ENCODE measurements at places on chromosomes 5 and 9.

GRCh38 chr5:59042201-59043055, 459.6 kb downstream of the RAB3C start:
- DNase-seq: no peak

DNA sequence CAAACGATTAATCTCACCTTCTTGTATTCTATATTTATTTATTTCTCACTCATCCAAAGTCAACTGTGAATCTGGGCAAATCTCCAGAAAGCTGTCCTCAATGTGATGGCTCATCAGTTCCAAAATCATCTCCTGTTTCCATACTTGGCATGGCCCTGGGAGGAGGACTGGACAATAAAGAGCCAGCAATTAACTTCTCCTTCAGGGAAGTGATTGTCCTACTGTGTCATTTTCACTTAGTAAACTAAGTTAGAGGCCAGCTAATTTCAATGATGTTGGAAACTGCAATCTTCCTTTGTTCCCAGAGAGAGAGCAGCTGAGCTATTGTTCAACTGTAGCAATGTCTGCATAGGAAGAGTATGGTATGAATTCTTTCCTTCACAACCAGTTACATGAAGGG, 17.5 kb downstream of the CDH12 start:
- DNase-seq: no peak

DNA sequence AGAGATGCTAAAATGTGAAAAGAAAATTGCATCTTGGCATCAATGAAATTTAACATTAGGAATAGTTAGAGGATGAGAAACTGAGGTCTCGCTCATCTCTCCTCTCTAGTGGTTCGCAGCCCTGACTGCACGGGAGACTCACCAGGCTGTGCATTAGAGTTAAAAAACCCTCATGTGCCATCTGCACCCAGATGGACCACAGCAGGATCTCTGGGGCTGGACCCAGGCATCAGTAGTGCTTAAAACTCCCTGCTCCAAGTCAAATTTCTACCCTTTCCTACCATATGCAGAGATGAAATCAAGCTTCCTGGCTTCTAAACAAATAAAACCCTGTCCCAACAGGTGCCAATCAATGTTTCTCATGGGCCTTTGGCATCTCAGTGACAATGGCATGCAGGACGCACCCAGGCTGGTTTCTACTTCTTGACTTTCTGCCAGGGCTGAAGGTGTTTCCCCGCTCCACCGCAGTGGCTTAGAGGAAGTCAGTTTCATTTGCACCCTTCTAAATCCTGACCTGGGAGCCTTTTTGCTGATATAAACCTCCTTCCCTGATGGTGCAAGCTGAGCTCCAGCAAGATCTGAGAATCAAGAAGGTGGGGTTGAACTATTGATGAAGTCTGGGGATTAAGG, 132.6 kb downstream of the NSG2 start:
- no peak for DNase-seq

GRCh38 chr9:92138157-92138959, 23.1 kb upstream of the SPTLC1 start:
- DNase-seq: no peak

GRCh38 chr9:90189306-90189705, 453.3 kb downstream of the DIRAS2 start:
- no peak for DNase-seq

DNA sequence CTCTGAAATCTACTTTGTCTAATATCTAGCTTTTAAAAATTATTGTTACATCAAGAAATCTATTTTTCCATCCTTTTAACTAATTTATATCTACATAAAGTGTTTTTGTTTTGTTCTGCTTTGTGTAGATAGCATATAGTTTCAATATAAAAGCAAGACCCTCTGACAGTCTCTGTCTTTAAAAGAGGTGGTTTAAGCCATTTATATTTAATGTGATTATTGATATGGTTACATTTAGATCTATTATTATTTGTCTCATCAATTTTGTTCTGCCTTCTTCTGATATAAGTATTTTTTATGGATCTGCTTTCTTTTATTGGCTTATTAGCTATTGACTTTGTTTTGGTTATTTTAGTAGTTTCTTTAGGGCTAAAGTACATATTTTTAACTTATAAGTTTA, 16.0 kb downstream of the HMGXB3 start:
- DNase-seq: no peak

DNA sequence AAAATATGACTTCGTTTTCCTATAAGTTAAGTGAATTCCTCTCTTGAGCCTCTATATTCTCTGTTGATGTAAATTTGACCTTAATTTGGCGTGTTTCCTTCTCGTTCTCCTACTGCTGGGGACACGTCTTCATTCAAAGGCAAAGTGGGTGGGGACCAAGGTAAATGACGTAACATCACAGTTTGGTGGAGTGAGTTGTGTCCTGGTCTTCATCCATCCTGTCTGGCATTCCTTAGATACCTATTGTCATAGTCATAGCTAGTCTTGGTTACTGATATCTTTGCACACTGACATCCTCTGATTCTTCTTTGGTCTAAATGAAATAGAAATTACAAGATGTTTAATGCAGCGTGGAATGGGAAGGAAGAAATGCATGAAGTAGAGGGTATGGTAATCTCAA, 108.5 kb downstream of the NNT start:
- no peak for DNase-seq

GRCh38 chr5:20604992-20605391, 617.0 kb upstream of the CDH18 start:
- no peak for DNase-seq

- no peak for DNase-seq
These were observed 6.0 kb downstream of the LRSAM1 start for GRCh38 chr9:127457191-127457878.

DNA sequence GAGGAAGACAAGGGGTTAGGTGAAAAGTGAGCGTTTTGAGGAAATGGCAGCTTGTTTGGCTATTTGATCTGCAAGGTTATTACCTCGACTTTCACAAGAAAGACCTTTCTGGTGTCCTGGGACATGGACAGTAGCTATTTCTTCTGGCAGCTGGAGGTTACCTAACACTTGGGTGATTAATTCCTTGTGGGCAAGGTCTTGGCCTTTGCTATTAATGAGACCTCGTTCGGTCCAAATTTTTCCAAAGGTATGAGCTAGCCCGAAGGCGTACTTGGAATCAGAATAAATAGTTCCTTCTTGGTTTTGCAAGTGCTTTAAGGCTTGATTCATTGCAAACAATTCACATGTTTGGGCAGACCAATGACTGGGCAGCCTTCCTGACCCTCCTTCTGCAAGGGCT, 4.9 kb downstream of the GTF3C5 start:
- no peak for DNase-seq

GRCh38 chr5:168186289-168187074, 105.0 kb upstream of the WWC1 start:
- DNase-seq: no peak

DNA sequence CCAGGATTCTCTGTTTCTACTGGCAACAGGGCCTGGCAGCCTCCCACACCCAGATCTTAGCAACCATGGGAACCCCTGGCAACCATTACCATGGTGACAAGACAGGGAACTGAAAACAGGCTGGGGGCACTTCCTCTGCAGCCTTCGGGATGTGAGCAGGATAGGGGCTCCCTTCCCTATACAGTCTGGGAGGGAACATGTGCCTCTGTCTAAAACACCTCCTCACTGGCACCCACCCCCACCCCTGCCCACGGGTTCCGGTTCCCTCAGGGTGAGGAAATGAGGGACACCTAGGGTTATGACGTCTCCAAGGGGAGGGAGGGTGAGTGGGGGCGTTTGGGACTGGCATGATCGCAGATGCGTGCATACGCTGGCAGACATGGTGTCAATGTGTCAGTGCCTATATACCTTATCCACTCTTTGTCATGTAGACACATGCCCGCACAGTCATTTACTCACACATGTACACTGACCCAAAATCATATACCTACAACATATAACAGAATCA, 3.0 kb upstream of the DNAJB5 start:
- DNase-seq: no peak

All from NT2/D1 (cell line).